ENCODE measurements at places on chromosomes 4 and X.
A peak's percentile ranks its signal among the peaks of the same experiment; 100 is the strongest.

DNA sequence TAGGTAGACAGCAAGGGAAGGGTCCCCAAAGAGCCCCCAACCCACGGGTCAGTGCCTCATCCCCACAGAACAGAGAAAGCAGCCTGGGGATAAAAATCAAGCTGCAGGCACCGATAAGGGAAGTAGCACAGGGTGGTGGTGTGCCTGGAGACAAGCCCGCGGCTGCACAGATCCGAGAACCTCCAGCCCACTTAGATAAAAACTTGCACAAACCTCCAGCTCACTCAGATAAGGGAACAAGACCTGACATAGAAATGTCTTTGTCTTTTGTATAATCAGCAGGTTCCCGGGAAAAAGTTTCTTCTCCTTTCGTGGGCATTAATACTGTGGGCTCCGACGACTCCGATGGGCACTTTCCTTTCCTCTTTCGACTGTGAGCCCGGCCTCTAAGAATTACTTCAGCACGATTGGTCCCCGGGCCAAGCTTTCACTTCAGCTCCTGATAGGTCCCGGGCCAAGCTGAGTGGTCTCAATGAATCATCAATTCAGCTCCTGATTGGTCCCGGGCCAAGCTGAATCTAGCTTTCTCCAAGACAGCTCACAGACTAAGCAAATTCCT is 32.4 kb downstream of the PRDX4 start:
- peak; percentile 19 for DNase-seq

DNA sequence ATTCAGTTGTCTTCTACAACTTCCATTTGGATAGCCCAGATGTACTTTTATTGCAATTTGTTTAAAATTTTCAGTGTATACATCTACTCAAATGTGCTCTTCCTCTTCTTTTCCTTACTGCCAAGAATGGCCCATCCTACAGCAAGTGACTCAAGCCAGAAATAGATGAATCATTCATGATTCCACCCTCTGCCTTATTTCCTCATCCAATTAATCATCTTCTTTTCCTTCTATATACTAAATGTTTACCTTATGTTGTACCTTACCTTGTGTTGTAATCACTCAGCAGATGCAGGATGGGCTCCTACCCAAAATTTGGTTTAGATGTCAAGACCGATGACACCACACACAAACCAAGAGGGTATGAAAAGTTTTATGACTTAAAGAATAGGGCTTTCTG is 437.8 kb downstream of the GRXCR1 start:
- no peak for DNase-seq

DNA sequence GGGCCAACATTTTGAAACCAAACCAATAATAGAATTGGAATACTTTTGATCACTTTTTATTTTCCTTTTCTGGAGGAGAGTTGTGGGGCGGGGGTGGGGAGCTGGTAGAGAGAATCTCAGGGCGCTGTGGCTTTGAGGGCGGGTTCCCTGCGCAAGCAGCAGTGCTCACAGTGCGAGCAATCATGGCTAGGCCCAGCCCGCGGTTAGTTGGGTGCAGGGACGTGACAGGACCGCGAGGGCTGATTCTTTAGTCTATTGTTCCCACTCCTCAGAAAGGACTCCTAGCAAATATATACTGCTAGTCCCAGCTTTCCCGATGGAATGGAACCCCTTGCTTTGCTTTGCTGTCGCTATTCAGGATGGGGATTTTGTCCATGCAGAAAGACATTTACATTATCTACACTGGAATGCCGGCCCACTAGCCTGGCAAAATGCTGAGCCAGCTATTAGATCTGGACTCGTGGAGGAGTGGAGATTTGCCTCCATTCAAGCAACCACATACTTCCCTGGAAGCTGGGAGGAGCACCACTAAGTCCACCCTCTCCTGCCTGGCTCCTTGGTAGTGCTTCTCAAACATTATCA is 23.9 kb upstream of the APLN start:
- peak; percentile 35 for DNase-seq

DNA sequence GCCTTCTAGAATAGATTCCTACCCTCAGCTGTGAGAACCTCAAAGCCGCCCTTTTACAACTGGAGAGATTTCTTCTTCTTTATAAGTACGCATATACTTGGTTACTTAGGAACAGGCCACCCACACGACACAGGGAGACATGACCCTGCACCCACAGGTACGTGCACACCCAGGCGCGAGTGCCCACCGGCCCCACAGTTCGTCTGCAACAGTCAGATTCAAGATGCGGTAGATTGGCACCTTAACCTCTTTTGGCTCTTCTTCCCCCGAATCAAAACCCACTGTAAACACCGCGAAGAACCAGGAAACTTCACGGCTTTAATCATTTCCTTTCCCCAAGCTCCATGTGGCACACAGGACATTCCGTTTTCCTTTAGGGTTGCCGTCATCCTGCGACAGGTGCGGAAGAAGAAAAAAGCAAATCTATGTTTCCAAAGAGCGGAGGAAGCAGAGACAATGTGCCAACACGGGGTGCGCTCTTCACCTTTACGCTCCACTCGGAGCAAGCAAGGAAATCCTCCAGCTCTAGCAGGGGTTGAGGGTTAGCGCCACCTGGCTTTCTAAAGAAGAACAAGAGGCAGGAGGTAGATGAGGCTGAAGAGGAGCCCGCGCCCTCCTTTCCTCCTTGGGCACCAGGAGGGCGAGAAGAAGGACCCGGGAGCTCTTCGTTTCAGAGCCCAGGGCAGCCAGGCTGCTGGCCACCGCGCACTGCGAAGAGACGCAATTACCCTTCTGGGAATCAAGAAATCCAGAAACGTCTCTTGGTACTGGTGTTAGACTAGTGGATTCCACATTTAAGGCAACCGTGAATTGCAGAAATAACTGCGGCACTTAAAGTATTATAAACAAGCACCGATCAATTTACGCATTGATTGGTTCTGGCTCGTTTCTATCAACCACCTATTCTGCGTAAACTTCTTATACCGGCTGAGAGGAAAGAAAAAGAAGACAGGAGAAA is 35.7 kb downstream of the HAND2 start:
- DNase-seq = peak; percentile 78

DNA sequence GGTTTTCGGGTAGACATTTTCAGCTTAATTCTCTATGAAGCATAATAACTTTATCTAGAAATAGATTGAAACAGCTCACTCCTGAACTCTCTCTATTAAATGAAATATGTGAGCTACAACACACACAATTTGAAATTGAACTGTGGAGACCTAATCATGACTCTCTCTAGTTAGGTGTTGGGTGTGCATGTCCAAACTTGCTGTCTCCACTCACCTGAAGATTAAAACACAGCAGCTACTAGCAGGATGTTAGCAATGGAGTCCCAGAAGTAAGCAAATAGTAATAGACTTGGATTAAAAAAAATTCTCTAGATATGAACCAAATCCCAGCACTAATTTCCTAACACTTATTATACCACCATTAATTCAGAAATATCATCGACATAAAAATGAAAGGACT is 173.1 kb downstream of the FSTL5 start:
- DNase-seq = no peak

All from colonic mucosa (tissue), 4 donors.